ENCODE measurements at places on chromosomes 1 and 21. TPM values are rescaled to one million over a fixed set of nuclear protein-coding genes. Genes with fewer than 3 reads are reported as not detected.

- DNase-seq, result no peak
These were observed 38.9 kb downstream of the DMAP1 start for GRCh38 chr1:44251989-44252671.

DNA sequence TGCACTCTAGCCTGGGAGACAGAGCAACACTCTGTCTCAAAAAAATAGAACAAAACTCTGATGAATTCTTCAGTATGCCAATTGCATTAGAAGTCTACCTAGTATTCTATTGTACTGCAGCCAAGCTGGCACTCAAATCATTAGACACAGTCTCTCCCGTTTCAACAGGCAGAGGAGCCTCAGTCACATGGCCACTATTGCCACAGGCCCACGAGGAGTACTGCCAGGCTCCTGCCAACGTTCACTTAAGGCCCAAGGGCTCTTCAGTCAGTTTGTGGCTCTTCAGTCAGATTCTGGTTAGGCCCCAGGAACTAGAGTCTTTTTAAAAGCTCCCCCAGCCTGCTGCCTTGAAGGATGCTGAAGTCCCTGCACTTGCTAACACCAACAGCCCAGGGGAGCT, 73.4 kb downstream of the SH3BGR start:
- DNase-seq, result no peak

- DNase-seq, result no peak
These were observed at the start of gene RAB42 for GRCh38 chr1:28591708-28592320. Gene RAB42 (plus strand): TSS chr1:28592265. CDS start chr1:28592512, 247 bp downstream.

- DNase-seq, result peak; percentile 59
These were observed 1.9 kb upstream of the MED18 start for GRCh38 chr1:28326984-28327383.

- DNase-seq, result peak; percentile 14
These were observed 38.6 kb downstream of the GPR3 start for GRCh38 chr1:27430903-27431600.

- DNase-seq, result no peak
These were observed 499 bp downstream of the C1QA start for GRCh38 chr1:22636927-22637326.

DNA sequence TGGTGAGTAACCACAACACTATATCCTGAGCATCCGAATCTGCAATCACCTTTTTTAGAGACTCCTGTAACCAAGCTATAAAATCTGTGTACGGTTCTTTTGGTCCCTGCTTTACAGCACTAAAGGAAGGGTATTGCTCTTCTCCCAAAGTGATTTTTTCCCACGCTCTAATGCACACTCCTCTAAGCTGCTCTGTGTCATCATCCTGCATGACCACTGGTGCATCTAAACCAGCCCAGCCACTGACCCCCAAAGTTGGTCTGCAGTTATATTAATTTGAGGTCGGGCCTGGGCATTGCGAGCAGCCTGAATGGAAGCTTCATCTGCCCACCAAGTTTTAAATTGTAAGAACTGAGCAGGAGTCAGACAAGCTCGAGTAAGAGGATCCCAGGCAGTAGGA, 480.0 kb downstream of the PTPRU start:
- no peak for DNase-seq

BSND gene
- total RNA-seq, result not detected

- DNase-seq, result no peak
These were observed 6.2 kb downstream of the TGFBR3 start for GRCh38 chr1:91879733-91880132.

- DNase-seq, result no peak
These were observed 520 bp downstream of the TNFRSF18 start for GRCh38 chr1:1205769-1206375.

- no peak for DNase-seq
These were observed 8.4 kb downstream of the LUZP1 start for GRCh38 chr1:23159963-23160877.

FCN3 gene
- not detected for total RNA-seq

- no peak for DNase-seq
These were observed 18.9 kb upstream of the IL20 start for GRCh38 chr1:206846487-206846886.

GRCh38 chr21:35051287-35051818, 2.3 kb upstream of the RUNX1 start:
- DNase-seq, result peak; percentile 97

DNA sequence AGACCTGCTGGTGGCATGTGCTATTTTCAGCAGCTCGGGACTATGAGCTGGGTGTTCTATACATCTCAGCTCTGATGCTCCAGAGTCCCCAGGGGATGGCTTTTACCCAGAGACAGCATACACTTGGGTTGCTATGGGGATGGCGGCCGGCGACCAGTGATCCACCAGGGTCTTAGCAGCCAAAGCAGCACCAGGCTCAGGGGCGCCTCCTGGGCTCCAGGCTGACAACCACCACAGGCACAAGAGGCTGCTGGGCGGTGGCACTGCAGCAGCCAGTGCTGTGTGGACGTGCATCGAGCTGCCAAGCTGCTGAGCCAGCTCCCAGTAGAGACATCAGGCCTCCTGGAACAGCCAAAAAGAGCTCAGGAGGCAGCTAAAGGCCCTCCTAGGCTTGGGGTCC, 37.6 kb upstream of the CLSTN1 start:
- DNase-seq, result no peak

GRCh38 chr1:228941666-228942065, 206.4 kb downstream of the RHOU start:
- no peak for DNase-seq

- DNase-seq, result peak; percentile 30
These were observed 722 bp downstream of the NPHP4 start for GRCh38 chr1:5991381-5992025.

PEAR1 gene
- 10.3 TPM for total RNA-seq

GRCh38 chr1:25587290-25587689, 29.3 kb upstream of the MAN1C1 start:
- DNase-seq, result no peak

SPATA46 gene
- total RNA-seq, result not detected

- peak; percentile 44 for DNase-seq
These were observed 5.6 kb upstream of the RD3 start for GRCh38 chr1:211497489-211498045.

DNA sequence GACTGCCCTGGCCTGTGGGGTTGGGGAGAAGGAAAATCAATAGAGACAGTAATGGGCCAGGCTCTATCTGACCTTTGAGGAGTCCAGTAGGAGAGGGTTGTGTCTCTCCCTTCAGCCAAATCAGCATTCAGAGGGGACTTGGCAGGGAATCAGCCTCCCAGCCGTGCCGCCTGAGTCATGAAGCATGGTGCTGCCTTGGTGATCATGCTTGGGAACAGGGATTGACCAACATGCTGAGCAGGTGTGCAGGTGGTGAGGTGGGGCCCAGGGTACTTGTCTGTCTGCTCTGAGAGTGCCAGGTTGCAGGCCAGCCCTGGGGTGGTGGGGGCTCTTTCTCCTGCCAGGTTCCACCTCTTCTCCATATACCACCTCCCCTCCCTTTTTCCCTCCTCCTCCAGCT, 58.9 kb upstream of the TLR5 start:
- DNase-seq, result no peak

KRTAP19-8 gene
- total RNA-seq, result not detected

GRCh38 chr1:172642970-172643369, 15.9 kb upstream of the FASLG start:
- peak; percentile 100 for DNase-seq

LORICRIN gene
- total RNA-seq, result not detected

DNA sequence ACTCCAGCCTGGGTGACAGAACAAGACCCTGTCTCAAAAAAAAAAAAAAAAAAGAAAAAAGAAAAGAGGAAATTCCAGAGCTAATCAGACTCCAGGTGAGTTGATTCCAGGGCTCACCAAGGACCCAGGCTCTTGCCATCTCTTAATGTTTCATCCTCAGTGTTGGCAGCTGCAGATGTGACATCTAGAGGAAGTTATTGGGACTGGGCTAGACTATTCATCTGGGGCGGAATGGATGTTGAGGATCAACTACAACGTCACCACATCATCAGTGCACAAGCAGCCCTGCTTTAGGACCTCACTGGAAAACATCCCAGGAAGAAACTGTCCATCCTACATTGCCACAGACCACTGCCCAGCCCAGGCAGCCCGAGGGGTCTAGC, 28.6 kb upstream of the PARP1 start:
- DNase-seq, result no peak

TMPRSS3 gene
- total RNA-seq, result not detected

CD2 gene
- not detected for total RNA-seq

- DNase-seq, result peak; percentile 66
These were observed 21.3 kb downstream of the PDE4B start for GRCh38 chr1:65813956-65814355.

DNA sequence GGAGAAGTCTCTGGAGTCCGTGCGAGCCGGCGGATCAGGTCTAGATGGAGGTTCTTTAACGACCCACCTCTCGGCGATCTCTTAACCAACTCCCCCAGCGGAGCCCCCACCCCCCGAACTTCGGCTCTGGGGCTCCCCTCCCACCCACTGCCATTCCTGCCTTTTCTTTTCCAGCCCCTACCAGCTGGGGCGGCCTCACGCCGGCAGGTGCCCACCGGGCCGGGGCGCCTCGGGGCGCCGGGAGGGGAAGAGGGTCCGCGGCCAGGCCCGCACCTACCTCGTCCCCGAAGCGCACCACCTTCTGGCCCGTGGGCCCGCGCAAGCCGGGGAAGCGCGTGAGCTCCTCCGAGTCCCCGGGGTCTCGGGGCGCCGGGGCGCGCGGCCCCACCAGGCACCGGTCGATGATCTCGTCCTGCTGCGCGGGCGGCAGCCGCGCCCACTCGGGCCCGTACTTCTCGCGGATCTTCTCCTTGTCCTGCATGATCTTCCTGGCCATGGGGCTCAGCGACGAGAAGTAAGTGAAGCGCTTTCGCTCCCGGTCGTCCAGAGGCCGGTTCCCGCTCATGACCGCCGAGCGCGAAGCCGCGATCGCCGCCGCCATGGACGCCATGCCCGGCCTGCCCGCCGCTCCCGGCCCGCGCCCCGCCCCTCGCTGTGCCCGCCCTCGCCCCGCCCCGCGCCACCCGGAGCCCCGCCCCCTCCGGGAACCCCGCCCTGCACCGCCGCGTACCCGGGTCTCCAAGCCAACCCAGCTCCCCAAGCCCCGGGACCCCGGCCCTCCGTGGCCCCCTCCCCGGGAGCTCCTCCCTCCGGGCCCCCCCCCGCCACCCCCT, at the start of gene C1orf198:
Gene C1orf198, minus strand, starts transcription at position 619 of the 833 bp plus-strand sequence. Its CDS starts 9 bp downstream, at position 610.
- DNase-seq, result peak; percentile 48

GRCh38 chr21:44931501-44932407, 8.1 kb upstream of the SLX9 start:
- DNase-seq, result peak; percentile 49

DNA sequence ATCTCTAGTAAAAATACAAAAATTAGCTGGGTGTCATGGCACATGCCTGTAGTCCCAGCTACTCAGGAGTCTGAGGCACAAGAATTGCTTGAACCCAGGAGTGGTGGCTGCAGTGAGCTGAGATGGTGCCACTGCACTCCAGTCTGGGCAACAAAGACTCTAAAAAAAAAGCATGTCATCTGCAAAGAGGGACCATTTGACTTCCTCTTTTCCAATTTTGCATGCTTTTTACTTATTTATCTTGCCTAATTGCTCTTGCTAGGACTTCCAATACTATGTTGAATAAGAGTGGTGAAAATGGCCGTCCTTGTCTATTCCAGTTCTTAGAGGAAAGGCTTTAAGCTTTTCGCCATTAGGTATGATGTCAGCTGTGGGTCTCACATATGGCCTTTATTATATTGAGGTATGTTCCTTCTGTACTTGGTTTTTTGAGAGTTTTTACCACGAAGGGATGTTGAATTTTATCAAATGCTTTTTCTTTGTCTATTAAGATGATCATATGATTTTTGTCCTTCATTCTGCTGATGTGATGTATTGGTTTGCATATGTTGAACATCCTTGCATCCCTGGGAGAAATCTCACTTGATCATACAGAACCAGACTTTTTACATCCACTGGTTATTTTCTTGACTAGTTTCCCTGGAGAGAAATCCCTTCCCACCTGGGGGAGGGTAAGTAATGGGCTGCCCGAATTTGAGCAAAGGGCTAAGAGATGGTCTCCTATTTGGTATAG, 17.0 kb upstream of the RAP1GAP start:
- no peak for DNase-seq

- no peak for DNase-seq
These were observed 1.8 kb upstream of the ANP32E start for GRCh38 chr1:150237746-150238145.

- peak; percentile 63 for DNase-seq
These were observed 5.0 kb downstream of the UQCRHL start for GRCh38 chr1:15802234-15802965.

GRCh38 chr1:66402194-66402593, 131.8 kb upstream of the SGIP1 start:
- DNase-seq, result no peak

GRCh38 chr1:223827193-223827663, 18.5 kb downstream of the TP53BP2 start:
- DNase-seq, result peak; percentile 23

DNA sequence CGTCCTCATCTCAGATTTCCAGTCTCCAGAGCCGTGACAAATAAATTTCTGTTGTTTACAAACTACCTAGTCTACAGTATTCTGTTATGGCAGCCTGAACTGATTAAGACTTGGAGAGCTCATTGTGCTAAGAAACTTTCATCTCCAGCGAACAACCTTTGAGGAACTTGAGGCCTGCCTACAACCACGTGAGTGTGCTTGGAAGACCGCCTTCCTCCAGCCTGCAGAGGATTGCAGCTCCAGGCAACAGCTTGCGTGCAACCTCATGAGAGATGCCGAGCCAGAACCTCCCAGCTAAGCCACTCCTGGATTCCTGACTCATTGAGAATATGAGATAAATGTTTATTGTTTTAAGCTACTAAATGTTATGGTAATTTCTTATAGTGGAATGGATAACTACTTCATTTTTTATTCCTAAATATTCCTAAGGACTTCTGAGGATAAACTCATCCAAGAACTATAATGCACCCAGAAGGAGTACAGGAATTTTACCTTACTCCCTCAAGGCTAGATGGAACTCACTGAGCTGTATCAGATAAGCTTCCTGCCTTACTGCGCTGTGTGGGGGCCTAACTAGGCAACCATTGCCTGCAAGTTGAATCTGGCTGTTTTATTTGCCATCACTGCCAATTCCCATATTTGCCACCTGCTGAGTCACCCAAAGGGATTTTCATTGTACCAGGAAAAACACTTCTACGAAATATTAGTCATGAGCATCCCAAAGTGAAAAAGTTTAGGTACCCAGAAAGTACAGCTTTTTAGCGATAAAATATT, 17.6 kb downstream of the FAM177B start:
- peak; percentile 99 for DNase-seq

Measured in PC-3 (cell line).